Renal cortical epithelial cell (primary cell): ENCODE measurements at places on chromosomes 7 and 10. TPM values are rescaled to one million over a fixed set of nuclear protein-coding genes. Genes with fewer than 3 reads are reported as not detected.

TMEM26 gene
- 0.10 TPM in 1 of 2 replicates, not detected in the other for total RNA-seq

BLNK gene
- total RNA-seq, result 0.35 and 2.8 TPM in 2 replicates

FAM237B gene
- total RNA-seq, result not detected in 2 replicates

FBXL13 gene
- total RNA-seq, result 3.5 and 4.3 TPM in 2 replicates

ANXA8L1 gene
- total RNA-seq, result 1.6 TPM in 1 of 2 replicates, not detected in the other

VENTX gene
- total RNA-seq, result not detected in 2 replicates

RBP3 gene
- not detected in 2 replicates for total RNA-seq

DNA sequence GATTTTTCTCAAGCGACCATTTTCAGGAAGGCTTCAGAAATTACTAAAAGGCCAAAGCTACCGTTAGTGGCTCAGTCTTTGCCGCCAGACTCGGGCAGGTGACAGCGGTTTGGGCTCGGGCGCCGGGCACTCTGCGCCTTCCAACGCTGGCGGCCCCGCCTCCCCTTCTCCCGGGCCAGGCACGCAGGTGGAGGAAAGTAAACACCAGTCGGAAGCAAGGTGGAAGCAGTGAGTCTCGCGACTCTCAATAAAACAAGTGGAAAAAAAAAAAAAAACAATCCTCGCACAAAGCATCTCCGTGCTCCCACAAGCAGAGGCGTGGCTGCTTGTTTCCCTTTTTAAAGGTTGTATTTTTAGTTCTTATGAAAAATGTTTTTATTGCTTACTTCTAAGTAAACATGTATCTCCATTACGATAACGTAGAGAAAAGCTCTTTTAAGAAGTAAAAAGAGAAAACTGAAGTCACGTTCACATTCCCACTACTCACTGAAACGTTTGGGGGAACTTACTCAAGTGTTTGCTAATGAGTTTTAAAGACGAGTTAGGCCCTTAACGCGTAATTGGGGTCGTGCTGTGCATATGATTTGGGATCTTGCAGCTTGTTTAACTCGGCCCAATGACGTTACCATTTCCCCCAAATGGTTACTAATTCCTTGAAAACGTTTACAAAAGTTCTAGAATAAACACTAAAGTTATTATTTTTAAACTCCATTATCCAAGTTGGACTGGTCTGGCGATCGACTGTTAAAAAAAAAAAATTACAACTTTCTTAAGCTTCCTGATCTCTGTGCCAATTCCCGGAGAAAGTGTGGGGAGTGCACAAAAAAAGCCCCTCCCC is 864 bp downstream of the CDCA7L start:
- DNase-seq, result peak; percentile 37

DNA sequence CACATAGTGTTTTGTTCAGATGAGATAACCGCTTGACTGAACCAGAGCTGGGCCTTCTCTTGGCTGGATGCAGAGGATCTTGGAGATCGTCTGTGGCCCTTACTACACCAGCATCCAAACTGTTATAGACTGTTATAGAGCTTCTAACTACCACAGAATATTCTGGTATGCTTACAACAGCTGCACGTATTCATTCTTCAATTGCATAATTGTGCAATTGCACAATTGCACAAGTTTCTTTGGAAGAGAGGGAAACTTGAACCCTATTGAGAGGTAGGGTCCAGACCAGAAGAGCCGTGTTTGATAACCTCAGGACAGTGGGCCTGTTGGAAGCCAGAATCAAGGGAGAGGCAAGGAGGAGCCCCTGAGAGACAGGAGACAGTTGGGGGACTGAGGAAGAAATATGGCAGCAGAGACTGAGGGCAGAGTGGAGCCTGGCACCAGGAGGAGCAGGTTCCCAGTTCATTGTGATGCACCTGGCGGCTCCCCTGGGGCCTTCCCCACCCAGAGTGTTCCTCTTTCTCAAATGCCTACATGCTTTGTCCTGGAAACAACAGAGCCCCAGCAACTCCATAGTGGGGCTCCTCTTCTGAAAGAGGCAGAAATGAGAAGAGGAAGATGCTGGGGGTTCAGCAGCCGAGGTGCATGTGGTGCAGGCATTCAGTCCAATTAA is 64.1 kb downstream of the PTPRZ1 start:
- no peak for DNase-seq

GRCh38 chr10:84588971-84589370 is 260.6 kb downstream of the CCSER2 start:
- no peak for DNase-seq

DNA sequence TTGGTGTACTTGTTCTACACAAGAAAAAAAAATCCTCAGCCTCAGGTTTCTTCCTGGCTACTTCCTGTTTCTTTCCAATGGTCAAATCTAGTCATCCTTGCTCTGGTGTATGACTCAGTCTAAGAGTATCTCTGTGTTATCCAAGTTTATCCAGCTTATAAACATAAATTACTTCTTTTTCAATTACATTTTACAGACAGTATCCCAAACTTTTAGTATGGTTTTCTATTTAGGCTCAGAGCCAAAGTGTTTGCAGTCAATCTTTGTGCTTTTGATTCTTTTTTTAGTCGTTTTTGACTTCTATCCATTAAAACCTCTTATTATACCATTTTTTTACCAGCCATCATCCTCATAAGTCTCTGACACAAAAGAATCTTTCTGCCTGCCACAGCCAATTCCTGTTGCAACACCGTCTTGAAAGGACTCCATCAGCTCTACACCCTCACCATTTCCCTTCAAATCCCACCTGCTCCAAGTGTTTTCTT is 294.6 kb downstream of the PTEN start:
- peak; percentile 94 for DNase-seq

- no peak for DNase-seq
Measured at GRCh38 chr7:96040250-96040772, 268.0 kb downstream of the DYNC1I1 start.

- DNase-seq, result no peak
Measured at GRCh38 chr10:130575756-130576285, 439.6 kb downstream of the GLRX3 start.

GRCh38 chr10:15990535-15991129 is 130.3 kb upstream of the MINDY3 start:
- DNase-seq, result no peak

DNA sequence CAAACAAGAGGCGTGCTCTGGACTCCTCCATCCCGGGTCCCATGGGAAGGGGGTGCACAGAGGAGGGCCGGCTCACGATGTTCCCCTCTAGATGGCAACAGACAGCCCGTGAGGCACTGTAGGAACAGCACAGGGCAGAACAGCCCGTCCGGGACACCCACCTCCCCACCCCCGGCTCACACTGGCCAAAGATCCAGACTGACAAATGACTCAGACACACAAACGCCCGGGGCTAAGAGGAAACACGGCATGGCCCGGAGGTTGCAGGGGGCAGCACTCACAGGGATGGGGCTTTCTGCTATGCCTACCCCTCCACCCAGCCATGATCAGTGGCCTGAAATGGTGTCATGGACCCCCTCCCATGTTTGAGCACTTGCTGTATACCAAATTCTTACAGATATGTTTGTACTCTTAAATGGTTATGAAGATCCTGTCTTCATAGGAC is 4.9 kb upstream of the ELN start:
- peak; percentile 44 for DNase-seq
